CD4-positive, alpha-beta T cell treated with Interleukin-4 for 4 hours (primary cell): ENCODE measurements at places on chromosomes 7 and 10.
A peak's percentile ranks its signal among the peaks of the same experiment; 100 is the strongest.

DNA sequence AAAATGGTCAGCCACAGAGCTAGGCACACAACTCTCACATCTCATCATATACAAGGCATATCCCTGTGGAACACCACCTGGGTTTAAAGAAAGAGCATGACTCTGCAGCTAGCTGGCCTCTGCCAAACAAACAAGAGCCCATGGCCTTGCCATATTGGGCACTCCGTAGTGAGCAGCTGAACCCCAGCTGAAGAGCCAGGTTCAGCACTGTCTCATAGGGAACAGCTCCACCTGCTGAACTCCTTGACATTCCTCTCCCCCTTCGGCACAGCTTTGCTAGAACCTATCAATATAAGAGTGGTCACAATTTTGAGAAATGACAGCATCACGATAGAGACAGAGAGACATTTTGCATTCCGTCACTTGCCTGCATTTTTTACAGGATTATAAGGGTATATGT is 20.0 kb downstream of the SORCS1 start:
- DNase-seq, result no peak

DNA sequence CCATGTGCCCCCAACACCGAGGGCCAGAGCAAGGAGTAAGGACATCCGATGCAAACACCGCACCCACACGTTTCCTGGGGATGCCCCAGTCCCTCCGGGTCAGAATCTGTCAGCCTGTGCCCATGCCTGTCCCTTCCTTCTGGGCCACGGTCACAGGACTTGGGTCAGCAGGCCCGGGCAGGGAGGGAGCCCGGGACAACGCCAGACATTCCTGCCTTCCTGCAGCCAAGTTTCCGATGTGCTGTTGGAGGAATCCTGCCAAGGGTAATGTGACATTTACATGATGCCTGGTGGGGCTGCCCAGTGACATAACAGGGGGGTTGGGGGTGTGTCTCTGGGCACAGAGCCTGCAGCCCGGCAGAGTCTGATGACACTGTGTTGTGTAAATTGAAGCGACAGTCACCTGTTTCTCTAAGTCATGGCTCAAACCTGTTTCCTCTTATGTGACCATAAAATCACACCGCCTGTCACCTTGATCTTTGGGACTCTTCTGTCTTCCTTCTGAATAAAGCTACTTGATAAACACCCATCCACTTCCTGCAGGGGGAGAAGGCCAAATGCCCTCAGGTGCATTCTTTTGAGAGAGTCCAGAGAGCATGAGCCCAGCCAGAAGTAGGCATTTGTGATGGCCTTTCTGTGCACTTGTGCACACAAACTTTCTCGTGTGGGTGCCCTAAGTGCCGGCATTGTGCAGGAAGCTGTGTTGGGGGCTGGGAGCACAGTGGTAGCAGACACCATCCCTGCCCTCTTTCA is 175.3 kb upstream of the RHEB start:
- no peak for DNase-seq

- DNase-seq, result no peak
Measured at GRCh38 chr7:92629779-92630178, 39.6 kb upstream of the FAM133B start.

- no peak for DNase-seq
Measured at GRCh38 chr7:5528071-5528814, 104.6 kb upstream of the TNRC18 start.

- DNase-seq, result no peak
Measured at GRCh38 chr7:30625283-30625682, 30.6 kb downstream of the GARS1 start.

- DNase-seq, result peak; percentile 24
Measured at GRCh38 chr7:132049462-132050304, 493.3 kb upstream of the PODXL start.

DNA sequence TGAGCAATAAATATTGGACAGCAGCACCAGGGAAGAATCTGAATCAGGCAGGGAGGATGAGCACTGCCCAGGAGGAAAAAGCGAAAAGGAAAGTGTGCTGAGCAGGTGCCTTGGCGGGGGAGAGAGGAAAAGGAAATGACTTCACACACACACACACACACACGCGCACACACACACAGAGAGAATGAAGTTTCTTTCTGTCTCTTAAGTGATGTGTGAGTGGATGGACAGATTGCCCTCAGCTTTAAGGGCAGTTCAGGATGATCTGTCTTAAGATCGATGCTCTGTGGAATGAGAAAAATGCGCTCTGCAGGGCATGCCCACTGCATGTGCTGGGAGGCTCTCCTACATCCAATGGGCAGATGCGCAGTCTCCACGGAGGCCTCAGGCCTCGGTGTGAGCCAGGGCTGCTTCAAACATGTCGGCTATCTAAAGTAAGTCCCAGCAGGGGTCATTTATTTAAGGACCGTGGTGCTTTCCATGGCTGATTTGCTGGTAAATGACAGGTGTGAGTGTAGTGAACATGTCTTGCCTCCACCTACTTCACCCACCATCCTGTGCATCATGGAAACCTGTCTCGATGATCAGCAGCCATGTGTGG is 2.5 kb upstream of the ACBD5 start:
- peak; percentile 81 for DNase-seq

- no peak for DNase-seq
Measured at GRCh38 chr7:55211726-55212125, 153.4 kb upstream of the LANCL2 start.
